Articular chondrocyte of knee joint (primary cell): ENCODE measurements at places on chromosomes 11 and 22. TPM values are rescaled to one million over a fixed set of nuclear protein-coding genes. Genes with fewer than 3 reads are reported as not detected.

PISD gene
- total RNA-seq: 16.9 and 22.6 TPM in 2 replicates

CTSW gene
- total RNA-seq: 0.13 TPM in 1 of 2 replicates, not detected in the other

IGLL1 gene
- total RNA-seq: not detected in 2 replicates

SMTNL1 gene
- total RNA-seq: not detected in 2 replicates

DRICH1 gene
- total RNA-seq: 0.11 and 0.13 TPM in 2 replicates
